Bronchial epithelial cell (primary cell): ENCODE measurements at places on chromosomes 11 and 22.

- DNase-seq = no peak
Measured at GRCh38 chr11:72588421-72589410, 85.5 kb downstream of the PDE2A start.

- DNase-seq = no peak
Measured at GRCh38 chr11:68783216-68783821, 32.0 kb upstream of the TESMIN start.

DNA sequence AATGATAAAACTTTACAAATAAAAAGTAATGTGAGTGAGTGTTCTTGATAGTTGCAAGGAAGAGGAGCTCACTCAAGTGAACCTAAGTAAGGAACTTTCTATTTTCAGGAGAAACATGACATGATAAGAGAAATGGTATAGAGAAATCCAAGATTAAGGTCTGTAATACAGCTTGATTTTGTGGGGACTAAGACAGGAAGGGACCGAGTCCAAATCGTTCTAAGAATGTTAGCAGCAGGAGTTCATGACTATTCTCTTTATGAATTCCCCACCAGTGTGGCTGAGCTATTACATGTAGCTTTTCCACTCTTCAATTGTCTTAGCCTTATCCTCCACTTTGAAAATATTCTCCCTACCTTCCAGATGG, 698.6 kb upstream of the ARHGAP42 start:
- no peak for DNase-seq

- no peak for DNase-seq
Measured at GRCh38 chr11:105142167-105142566, 2.6 kb upstream of the CARD18 start.

DNA sequence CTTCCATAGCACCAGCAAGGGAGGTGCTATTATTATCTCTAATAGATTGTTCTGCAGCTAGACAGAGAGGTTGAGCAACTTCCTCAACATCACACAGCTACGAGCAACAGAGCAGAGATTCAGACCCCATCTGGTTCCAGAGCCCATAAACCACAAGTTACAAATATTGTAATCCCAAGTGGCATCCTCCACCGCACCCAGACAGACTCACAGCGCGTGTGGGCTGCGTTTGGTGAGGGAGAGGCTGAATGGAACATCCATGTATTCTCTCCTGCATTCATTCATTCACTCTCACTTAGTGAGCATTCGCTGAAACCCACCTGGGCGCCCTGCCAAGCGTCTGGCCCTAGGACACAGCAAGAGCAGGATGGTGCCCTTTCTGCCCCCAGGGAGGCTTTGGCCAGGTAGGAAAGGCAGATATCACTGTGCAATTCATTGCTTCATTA, 33.5 kb downstream of the LIF start:
- DNase-seq = no peak
